ENCODE measurements at places on chromosomes 1 and 21.

DNA sequence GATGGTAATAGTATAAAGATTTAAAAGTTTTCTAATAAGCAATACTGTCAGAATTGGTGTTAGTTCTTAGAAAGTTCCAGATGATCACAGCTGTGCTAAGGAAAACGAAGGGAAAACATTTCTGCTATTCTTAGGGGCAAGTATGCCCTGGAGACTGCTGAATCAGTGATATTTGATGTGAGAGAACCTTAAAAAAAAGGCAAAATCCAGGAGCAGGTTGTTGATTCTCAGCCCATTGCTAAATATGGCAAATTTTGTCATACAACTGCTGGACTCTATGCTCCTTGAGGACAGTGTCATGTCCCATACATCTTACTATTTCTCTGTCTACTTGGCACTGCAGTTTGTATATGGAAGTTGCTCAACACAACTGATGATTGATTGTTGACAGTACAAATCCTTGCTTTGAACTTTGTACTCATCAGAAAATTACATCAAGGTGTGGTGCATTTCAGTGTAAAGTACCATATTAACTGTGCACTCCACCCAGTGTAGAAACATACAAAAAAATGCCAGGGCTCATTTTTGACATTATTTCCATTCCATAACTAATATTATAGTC lies 10.9 kb downstream of the CRCT1 start:
- DNase-seq = no peak

- DNase-seq = no peak
These were observed 98.3 kb upstream of the MAGI3 start for GRCh38 chr1:113291777-113292602.

DNA sequence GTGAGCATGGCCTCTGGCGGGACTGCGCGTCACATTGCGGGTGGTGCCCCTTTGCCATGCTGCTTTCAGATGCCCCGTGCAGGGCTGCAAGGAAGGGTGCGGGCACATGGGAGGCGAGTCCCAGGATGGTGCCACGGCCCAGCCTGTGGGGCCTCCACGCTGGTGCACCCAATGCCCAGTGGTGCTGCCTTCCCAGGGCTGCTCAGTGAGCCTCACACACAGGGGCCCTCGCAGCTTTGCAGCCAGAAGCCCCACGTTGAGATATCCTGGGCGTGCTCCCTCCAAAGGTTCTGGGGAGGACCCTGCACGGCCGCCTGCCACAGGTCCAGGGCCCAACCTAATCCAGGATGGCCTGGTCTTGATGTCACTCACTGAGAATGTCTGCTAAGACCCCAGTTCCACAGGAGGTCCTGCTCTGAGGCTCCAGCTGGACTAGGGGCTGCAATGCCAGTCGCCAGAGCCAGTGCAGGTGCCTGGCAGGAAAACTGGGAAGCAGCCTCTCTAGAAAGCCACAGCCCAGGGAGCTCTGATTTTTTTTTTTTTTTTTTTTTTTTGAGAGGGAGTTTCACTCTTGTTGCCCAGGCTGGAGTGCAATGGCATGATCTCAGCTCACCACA lies 34.1 kb upstream of the PRSS38 start:
- DNase-seq = no peak

DNA sequence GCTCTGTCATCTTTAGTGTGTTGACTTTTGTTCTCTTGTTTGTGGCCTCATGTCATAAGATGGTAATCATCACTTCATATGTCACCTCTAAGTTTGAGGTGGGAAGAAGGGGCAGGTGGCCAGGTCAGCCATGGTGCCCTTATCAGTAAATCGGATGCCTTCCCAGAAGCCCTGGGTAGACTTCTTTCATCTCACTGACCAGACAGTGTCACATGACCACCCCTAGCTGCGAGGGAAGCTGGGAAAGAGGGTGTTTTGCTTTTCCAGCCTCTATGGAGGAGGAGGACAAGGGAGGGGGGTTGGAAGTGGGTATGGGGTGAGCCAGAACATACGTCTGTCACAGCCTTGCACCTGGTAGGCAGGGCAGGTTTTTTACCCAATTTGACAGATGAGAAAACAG lies 28.6 kb downstream of the TNFRSF1B start:
- no peak for DNase-seq

DNA sequence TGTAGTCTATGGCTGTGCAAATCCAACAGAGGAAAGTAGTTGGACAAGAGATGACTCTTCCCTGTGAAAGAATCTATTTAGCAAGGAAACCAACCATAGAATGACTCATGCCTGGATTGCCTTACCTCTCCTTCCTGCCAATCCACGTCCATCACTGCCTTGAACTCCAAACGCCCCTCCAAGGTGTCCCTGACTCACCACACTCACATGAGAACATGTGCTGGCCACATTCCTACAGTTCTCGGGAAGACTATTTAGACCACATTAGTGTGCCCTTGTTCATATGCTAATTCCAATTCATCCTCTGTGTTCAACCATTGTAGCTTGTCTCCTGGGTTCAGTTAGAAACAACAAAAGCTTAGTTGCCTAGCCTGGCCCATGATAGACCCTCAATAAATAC lies 157.3 kb downstream of the SLC30A10 start:
- no peak for DNase-seq

GRCh38 chr21:29261555-29262540 lies 36.9 kb upstream of the BACH1 start:
- DNase-seq = no peak

- DNase-seq = no peak
These were observed 492 bp downstream of the FOXO6 start for GRCh38 chr1:41361495-41362356.

DNA sequence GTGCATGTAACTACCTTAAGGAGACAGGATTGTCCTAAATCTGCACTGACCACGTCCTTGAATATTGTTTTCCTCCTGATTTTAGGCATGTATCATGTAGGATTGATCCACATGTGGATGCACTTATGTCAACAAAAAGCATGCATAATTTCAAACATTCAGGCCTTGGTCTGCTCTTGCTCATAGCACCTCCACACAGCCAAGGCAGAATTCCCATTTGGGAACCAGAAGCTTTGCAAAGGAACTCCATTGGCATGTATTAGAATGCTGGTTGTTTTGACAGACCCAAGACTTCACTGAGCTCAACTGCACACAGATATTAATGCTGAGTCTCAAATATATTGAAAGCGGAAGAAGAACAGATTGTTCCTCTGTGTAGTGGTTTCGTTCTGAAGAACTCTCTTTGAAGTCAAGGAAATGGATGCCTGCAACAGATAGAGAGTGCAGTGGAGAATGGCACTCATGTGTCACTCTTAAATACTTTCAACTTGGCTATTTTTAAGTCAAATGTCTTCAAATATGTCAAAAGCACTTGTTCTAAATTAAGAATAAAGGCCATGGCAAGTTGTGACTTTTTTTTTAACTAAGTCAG lies 387.6 kb downstream of the LTN1 start:
- peak; percentile 51 for DNase-seq

DNA sequence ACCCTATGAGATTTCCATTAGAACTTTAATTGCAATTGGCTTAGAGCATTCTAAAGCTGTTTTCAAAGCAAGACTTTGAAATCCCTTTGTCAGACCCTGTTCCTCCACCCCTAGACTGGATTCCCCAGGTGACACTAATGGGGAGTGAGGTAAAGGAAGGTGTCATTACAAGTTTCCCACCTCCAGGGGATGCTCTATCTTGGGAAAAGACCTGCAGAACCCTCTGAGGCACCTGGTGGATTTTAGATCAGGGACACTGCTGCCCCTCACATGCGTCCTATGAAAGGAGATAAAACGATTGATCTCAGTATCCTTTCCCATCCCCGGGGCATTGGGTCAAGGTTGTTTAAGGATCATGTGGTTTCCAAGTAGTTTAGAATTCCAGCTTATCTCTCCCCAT lies 80.3 kb upstream of the RGS4 start:
- no peak for DNase-seq

- no peak for DNase-seq
These were observed 673.6 kb upstream of the ADGRL2 start for GRCh38 chr1:81126989-81127581.

DNA sequence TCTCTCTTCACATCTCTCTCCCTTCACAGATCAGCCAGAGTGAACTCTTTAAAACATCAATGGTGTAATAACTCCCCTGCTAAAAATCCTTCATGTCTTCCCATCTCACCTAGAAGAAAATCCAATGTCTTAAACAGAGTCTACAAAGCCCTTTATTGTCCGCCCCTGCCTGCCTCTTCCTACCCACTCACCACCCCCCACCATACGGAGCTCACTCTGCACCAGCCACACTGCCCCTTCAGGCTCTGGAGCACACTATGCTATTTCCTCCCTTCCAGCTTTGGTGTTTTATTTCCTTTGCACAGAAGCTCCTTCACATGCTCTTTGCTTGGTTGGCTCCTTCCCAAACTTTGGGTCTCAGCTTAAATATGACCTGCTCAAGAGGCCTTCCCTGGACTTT lies 10.2 kb downstream of the CAMK1G start:
- DNase-seq = no peak

- no peak for DNase-seq
These were observed 121.5 kb downstream of the CAMTA1 start for GRCh38 chr1:6906783-6907182.

DNA sequence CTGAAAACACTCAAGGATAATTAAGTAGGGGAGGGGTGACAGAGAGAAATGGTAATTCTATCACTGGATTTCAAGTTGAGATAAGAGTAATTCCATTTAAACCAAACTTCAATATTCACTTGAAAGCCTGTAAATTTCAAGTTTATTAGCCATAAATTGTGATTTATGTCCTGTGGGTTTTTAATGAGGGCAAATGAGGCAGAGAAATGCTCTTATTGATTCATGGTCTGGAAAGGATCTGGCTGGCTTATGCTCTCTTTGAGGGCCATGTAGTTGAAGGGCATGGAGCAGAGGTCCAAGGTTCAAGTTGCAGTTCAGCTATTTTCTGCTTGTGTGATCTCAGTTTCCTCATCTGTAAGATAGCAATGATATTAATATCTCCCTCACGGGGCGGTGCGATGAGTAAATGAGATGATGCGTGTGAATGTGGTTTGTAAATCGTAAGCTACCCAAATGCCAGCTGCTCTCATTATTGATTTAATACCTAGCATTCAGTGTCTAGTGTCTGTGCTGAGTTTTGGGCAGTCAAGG lies 12.3 kb downstream of the OLFML3 start:
- DNase-seq = no peak

GRCh38 chr1:51464828-51465227 lies 54.2 kb downstream of the EPS15 start:
- no peak for DNase-seq

GRCh38 chr21:39094847-39095579 lies 88.2 kb downstream of the PSMG1 start:
- DNase-seq = no peak

DNA sequence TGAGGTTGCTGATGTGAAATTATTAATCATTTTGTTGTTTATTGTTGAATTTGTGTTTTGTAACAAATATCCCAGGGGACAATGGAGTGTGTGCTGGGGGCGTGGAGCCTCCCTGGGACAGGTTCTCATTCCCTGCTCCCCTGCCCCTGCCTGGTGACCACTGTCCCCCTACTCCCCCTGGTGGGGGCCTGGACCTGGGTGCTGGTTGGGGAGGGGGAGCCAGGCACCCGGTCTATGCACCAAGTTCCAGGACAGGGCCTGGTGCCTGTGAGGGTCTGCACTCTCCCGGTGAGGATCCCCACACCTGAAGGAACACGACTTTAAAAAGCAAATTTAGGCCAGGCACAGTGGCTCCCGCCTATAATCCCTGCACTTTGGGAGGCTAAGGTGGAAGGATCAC lies 42.4 kb downstream of the CHD5 start:
- DNase-seq = no peak

DNA sequence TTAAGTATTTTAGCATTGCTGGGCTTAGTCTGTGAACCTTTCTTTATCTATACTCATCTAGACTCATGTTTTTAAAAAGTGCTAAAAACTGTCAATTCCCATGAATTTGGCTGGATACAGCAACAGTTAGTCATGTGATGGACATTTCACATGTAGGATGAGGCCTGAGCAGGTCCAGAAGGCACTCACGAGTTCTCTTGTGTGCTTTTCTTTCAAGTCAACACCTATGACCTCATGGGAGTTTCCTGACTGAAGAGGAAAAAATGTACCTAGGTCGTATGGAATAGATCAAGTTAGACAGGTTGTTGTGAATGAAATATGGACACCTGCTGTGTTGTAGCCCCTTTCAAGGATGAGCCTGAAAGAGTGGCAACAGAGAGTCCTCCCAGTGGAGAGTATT lies 394.2 kb downstream of the DUSP10 start:
- no peak for DNase-seq

- no peak for DNase-seq
These were observed 36.9 kb downstream of the ABCA4 start for GRCh38 chr1:94084085-94084484.

DNA sequence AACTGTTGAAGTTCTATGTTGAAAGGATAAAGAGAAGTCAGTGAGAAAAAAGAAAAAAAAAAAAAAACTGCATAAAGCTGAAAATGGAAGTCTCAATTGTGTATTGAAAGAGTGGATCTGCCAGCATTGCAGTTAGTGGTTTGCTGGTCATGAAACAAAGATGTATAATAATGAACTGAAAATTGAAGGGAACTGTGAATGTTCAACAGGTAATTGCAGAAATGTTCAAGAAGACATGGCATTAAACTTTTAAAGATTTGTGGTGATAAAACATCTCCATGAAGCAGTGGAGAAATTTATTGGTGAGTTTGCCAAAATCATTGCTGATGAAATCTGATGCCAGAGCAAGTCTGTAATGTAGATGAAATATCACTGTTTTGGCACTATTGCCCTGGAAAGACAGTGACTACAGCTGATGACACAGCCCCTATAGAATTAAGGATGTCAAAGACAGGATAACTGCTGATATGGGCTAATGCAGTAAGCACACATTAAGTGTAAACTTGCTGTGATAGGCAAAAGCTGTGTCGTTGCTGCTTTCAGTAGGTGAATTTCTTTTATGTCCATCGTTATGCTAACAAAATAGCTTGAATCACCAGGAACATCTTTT lies 71.0 kb downstream of the RD3 start:
- DNase-seq = no peak

- no peak for DNase-seq
These were observed 10.4 kb downstream of the TTLL10 start for GRCh38 chr1:1183833-1184775.

DNA sequence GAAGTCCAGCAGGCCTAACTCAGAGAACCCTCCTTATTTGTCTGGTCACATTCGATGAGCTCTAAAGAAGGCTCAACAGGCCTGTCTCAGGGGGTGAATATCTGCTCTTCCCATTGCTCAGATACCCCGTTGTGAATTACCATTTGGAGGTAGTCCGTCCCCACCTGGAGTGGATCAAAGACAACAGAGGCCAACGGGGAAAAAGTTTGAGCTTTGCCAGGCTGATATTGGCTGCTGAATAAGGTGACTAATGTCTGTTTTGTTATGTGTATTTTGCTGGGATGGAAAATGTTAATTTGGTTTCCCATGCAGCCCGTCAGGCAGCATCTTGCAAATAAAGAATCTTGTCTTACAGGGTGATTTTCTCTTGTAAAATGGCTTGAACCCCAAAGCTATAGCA lies 69.2 kb upstream of the EPS8L3 start:
- no peak for DNase-seq

Data from activated CD4-positive, alpha-beta T cell treated with anti-CD3 and anti-CD28 coated beads, Interleukin-10, Interleukin-2, amounts not matched to agents 100 ng/mL and 50 ng/mL, durations not matched to agents 16 hours and 8 hours (primary cell).